ENCODE measurements at places on chromosomes 5 and 9.

- DNase-seq, result no peak
Measured at GRCh38 chr5:154794525-154795234, 39.5 kb downstream of the LARP1 start.

GRCh38 chr5:74244406-74244805, 396.1 kb downstream of the ENC1 start:
- DNase-seq, result no peak

DNA sequence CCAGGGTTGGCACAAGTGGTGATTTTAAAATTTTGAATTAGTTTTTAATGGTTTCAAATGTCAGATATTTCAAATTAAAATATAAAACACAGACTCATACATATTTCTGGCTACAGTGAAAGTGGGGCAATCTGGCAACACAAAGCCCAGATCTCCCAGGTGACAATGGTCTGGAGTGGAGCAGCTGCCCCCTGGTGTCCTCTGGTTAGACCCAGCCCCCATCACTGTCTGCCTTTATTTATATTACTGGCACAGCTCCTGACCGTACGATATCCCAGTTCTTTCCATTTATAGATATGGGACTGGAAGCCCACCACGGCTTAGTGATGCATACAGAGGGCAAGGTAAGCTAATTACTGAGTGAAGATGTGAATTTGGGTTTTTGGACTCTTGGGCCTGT, 37.3 kb downstream of the MACIR start:
- DNase-seq, result no peak

DNA sequence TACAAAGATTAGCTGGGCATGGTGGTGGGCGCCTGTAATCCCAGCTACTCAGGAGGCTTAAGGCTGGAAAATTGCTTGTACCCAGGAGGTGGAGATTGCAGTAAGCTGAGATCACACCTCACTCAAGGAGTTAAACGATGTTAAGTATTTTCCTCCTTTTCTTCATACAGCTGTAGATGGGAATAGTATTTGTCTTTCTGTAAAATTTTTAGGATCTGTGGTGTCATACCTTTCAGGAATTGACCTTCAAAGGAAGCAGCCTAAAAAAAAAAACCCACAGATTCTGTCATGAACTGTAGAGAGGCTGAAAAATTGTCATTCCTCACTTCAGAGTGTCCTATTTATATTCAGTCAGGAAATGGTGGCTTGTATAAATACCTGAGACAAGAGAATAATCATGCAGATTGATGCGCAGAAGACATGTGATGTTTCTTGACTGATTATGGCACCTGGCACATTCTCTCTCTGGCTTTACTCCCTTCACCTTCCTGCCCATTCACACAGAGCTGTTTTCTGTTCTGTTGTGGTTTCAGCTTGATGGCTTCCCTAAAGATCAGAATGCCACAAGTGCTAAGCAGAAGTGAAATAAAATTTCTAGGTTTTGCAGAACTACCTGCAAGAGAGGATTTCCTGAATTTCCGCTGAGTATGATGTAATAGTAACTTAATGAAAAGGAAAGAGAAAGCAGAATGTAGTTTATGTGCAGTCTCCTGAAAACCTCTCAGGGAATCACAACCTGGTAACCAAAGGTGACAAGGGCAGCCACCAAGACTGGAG, 3.8 kb downstream of the IFNA1 start:
- DNase-seq, result no peak

DNA sequence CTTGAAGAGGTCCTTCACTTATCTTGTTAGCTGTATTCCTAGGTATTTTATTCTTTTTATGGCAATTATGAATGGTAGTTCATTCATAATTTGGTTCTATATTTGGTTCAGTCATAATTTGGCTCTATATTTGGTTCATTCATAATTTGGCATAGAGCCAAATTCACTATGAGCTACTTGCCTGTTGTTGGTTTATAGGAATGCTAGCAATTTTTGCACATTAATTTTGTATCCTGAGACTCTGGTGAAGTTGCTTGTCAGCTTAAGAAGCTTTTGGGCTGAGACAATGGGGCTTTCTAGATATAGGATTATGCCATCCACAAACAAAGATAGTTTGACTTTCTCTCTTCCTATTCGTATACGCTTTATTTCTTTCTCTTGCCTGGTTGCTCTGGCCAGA, 142.2 kb downstream of the PLCXD3 start:
- no peak for DNase-seq

GRCh38 chr5:120240706-120241105, 223.4 kb upstream of the PRR16 start:
- no peak for DNase-seq

DNA sequence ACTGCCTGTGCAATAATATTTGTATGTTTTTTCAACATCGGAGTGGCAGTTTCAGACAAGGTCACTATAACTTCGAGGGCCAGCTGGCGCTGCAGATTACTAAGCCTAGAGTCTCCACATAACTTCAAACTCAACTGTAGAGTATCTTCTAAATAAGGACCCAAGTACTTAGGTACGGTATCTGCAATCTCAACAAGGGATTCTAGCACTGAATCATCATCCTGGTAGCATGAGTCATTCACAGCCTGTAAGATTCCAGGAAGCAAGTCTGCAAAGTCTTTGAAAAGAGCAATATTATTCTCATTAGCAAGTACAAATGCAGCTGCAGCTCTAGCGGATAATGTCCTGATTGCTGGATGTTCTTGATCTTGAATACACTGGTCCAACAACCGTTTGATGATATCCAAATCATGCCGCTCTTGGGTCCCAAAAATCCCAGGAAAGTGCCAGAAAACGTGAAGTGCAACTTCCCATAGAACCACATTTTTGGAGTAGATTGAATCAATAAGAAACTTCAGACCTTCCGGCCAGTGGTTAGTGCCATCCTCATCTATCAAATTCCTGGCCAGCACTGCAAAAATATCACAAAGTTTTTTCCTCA, 654 bp downstream of the RANBP6 start:
- DNase-seq, result no peak

GRCh38 chr5:21685522-21685921, 1167.6 kb downstream of the CDH12 start:
- DNase-seq, result no peak

GRCh38 chr9:116855881-116856662, 169.0 kb downstream of the TRIM32 start:
- no peak for DNase-seq

- no peak for DNase-seq
Measured at GRCh38 chr5:74199436-74200210, 440.9 kb downstream of the ENC1 start.

DNA sequence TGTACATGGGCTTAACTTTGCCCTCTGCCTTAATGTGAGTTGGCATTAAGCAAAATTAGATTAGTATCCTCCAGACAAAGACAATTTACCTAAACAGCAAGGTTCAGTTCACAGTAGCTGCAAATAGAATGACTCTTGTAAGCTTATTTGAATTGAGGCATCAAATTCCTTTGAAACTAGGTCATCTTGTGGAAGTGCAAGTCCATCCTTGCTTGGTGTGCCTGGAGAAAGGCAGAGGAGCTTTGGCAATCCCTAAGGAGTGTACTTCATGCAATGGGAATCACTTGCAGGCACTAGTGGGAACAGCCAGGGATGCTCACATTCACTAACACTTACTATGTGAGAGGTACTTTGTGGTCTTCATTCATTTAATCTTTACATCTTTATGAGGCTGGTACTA, 118.3 kb downstream of the DRD1 start:
- no peak for DNase-seq

- DNase-seq, result no peak
Measured at GRCh38 chr9:34644766-34645314, 1.6 kb upstream of the GALT start.

DNA sequence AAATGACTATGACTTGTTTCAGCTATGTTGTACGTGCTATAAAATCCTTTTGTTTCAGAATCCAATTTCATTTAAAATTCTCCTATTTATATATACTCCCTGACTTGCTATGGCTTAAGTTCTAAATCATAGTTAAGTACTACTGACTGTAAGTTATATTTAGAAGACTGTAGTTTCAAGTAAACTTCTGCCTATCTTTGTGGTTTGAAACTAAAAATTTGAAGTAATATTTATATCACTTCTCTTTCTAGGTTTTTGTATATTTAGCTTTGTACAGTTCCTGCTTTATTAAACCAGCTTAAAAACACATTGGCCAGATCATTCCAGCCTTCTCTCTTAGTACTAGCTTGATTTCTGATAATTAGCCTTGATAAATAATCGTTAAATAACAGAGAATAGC, 196.3 kb downstream of the MLLT3 start:
- DNase-seq, result no peak

GRCh38 chr5:126720369-126720768, 56.6 kb upstream of the LMNB1 start:
- DNase-seq, result no peak

- DNase-seq, result no peak
Measured at GRCh38 chr9:94174164-94174563, 84.9 kb upstream of the ZNF169 start.

DNA sequence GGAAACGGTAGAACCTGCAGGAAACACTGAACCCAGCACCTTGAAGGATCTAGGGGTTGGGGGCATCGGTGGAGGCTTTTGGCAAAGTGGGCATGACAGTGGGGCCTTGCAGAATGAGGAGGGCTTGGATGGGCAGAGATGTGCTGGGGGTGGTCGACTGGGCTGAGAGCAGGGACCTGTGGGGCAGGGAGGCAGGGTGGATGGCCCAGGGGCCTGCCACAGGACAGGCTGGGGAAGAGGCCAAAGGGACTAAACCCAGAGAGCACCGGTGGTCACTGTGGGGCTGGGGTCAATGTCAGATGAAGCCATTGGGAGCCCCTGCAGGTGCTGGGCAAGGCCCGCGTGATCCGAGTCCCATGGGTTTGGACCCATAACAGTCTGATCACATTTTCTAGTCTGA, 175.3 kb downstream of the DAB2IP start:
- DNase-seq, result no peak

DNA sequence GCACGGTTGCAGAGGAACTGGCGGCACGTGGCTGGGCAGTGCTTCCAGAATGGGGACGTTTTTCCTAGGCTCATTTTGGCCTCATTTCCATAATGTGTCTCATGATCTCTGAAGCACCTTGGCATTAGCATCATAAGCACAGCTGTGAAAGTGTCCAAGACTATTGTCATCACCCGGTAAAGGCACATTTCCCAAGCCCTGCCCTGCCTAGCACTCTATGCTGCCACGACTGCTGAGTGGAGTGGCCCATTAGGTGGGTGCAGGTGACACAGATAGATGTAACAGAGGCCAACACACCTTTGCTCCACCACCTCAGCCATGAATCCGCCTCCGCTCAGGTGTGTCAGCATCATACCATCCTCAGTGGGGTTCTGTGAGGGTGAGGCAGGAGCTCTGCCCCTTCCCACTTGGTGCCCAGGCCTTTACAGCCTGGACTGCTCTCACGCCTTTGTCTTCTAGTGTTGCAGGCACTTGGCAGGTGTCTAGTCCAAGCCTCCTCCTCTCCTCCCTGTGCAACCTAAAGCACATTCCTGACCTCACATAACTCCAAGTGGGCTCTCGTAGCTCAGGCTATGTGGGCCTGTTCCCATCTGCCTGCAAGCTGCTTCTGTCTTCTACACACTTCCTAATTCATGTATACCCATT, 213.0 kb downstream of the FSTL4 start:
- no peak for DNase-seq
